ENCODE measurements at places on chromosomes 2 and 18. TPM values are rescaled to one million over a fixed set of nuclear protein-coding genes. Genes with fewer than 3 reads are reported as not detected.
A peak's percentile ranks its signal among the peaks of the same experiment; 100 is the strongest.

Gene C2orf66
- polyA plus RNA-seq = not detected

Gene CDH2
- polyA plus RNA-seq = 85.4 TPM

Gene PRPF40A
- polyA plus RNA-seq = 18.8 TPM

Gene REG3G
- not detected for polyA plus RNA-seq

Gene KCNJ13
- polyA plus RNA-seq = not detected

Gene IL36B
- polyA plus RNA-seq = not detected

Gene NT5DC4
- not detected for polyA plus RNA-seq

Gene SLC8A1
- polyA plus RNA-seq = 7.6 TPM

Gene FEV
- polyA plus RNA-seq = 5.9 TPM

Gene NEUROD1
- 3.3 TPM for polyA plus RNA-seq

Gene LBX2
- 2.5 TPM for polyA plus RNA-seq

Gene DCC
- 0.36 TPM for polyA plus RNA-seq

Gene HPCAL1
- polyA plus RNA-seq = 85.6 TPM

Gene FHL2
- polyA plus RNA-seq = 6.5 TPM

Gene SERPINB2
- polyA plus RNA-seq = not detected

Gene LHCGR
- polyA plus RNA-seq = not detected

Gene DOCK10
- 10.0 TPM for polyA plus RNA-seq

Gene ITGAV
- 10.7 TPM for polyA plus RNA-seq

Gene RUFY4
- not detected for polyA plus RNA-seq

Gene CFAP221
- polyA plus RNA-seq = 1.1 TPM

GRCh38 chr2:1024981-1025380 is 74.3 kb downstream of the SNTG2 start:
- DNase-seq = no peak

DNA sequence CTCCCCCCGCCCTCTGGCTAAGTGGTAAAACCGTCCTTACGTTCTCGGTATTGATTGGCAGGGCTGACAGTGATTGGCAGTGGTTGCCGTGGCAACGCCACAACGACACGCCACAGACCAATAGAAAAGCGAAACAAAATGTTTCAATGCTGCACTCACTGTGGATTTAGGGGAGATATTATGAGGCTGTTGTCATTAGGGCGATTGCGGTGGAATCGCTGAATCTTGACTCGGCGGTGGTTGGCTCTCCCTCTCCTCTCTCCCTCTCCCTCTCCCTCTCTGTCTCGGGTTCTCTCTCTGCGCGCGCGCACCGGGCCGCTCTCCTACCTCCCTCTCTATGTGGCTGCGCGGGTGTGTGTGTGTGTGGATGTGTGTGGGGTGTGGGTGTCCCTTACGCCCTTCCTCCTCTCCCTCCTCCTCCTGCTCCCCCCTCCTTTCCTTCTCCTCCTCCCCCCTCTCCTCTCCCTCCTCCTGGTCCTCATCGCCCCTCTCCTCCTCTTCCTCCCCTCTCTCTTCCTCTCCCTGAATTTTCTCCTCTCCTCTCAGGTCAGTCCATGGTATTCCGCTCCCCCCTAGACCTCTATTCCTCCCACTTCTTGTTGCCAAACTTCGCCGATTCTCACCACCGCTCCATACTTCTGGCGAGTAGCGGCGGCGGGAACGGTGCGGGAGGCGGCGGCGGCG is at the start of gene SIX3:
SIX3 (plus strand) TSS at position 152 of the 684 bp plus-strand sequence; CDS start at position 555, 403 bp downstream.
- peak; percentile 94 for DNase-seq

DNA sequence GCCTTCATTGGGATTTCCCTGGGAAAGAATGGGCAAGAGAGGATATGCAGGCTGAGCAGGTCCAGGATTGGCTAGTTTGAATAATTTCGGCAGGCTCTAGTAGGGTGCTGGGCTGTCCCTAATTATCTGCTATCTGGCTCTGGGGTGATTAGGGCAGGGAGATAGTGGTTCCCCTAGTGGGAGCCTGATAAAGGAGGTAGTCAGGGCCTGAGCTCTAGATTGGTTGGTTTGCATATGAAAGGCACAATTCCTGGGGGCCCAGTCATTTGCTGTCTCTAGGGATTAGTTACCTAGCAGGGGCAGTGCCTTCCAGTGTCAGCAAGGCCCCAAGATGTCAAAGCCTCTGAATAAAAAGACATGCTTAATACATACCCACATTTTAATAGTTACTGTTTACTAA is 690.1 kb upstream of the KLHL29 start:
- peak; percentile 72 for DNase-seq

DNA sequence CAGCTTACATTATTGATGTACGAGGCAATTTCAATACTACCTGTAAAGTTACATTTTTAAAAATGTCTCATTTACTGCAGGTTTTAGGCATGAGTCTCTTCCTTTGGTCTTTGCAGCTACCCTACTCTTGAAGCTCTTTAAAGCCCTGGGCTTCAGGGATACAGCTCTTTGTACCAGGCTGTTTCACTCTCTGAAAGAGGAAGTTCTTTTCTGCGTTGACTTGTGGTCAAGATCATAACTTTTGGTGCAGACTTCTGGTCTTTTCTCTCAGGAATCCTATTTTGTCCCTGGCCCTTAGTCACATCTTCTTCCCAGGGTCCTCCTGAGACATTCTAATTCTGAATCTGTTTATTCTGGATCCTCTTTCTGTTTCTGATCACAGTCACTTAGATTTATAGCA is 16.6 kb upstream of the HRH4 start:
- no peak for DNase-seq

GRCh38 chr2:1702186-1702565 is 42.1 kb downstream of the PXDN start:
- DNase-seq = no peak

DNA sequence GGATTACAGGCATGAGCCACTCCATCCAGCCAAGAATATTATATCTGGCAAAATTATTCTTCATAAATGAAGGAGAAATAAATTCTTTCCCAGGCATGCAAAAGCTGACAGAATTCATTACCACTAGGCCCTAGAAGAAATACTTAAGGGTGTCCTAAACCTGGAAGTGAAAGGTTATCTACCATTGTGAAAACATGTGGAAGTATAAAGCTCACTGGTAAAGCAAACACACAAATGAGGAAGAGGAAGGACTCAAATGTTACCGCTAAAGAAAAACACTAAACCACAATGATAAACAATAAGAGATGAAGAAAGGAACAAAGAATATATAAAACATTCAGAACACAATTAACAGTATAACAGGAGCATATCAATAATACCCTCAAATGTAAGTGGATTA is 171.8 kb downstream of the CAMKMT start:
- no peak for DNase-seq

DNA sequence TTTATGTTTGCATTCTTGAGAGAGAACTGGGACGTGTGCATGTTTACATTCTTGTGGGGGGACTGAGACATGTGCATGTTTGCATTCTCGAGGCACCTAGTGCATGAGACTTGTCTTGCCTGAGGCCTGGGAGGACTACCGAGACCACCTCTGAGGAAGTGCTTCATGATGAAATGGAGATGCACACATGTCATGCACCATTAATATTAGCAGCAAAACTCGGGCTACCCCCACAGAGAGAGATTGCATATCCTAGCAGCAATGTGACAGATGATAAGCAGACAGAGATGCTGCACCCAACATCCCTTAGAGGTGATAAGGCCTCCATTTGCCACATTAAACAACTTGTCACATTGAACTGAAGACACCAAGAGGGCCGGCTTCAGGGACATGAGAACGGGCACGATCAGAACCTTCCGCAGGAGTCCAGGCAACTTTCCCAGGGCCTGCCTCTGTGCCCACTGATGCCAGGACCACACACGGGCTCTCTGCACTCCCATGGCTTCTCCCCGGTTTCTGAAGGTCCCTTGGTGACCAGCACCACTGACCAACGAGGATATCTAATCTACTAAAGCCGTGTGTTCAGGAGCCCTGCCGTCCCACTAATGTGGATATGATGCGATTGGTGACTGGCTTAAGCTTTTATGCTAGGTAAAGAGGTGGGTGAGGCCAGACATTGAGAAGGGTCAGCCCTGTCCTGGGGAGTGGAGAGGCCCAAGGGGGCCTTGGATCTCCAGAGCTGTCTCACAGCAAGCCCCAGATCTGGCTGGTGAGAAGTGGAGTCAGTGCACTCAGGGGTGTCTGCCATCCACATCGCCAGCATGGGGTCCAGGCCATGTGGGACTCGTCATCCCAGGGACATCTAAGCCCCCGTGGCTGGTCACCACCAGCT is 208.3 kb downstream of the NDUFA10 start:
- DNase-seq = no peak

- no peak for DNase-seq
These were observed 54.6 kb downstream of the ITGB6 start for GRCh38 chr2:160145471-160145870.

GRCh38 chr2:31729065-31729439 is 148.3 kb upstream of the SRD5A2 start:
- no peak for DNase-seq

GRCh38 chr2:45390441-45390840 is 220.6 kb downstream of the SRBD1 start:
- no peak for DNase-seq

DNA sequence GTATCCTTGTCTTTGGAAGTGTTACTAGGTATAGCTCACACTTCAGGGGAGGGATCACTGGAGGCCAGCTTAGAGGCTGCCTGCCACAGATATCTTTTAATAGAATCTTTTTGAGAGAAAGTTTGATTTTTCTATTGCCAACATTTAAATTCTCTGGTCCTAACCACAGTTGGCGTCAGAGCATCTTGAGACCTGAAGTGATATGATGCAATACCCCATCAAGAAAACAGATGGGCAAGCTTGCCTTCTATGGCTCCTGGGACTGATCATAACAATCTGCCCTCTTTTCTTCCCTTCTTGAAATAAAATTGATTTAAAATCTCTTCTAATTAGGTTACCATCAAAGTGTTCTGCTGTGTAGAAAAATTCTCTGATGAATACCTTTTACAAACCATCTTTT is 105.5 kb upstream of the ACKR3 start:
- no peak for DNase-seq

GRCh38 chr18:11148680-11149440 is 509 bp downstream of the PIEZO2 start:
- DNase-seq = no peak

GRCh38 chr2:169761251-169761969 is 27.8 kb downstream of the KLHL23 start:
- no peak for DNase-seq

DNA sequence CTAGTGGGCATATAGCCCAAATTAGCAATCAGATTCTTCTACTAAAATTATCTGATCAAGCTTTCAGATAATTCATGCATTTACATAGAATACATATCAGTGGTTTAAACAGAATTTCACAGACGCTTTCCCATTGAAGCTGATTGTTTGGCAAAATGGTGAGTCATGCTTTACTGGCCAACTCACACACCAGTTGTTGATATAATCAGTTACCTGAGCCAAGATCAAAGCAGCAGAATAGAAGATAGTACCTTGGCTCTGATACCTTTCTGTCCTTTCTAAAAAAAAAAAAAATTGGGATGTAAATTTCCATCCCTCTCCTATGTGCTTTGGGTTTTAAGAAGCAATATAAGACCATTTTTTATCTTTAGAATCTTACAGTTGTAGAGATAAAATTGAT is 178.0 kb downstream of the MCFD2 start:
- DNase-seq = no peak

DNA sequence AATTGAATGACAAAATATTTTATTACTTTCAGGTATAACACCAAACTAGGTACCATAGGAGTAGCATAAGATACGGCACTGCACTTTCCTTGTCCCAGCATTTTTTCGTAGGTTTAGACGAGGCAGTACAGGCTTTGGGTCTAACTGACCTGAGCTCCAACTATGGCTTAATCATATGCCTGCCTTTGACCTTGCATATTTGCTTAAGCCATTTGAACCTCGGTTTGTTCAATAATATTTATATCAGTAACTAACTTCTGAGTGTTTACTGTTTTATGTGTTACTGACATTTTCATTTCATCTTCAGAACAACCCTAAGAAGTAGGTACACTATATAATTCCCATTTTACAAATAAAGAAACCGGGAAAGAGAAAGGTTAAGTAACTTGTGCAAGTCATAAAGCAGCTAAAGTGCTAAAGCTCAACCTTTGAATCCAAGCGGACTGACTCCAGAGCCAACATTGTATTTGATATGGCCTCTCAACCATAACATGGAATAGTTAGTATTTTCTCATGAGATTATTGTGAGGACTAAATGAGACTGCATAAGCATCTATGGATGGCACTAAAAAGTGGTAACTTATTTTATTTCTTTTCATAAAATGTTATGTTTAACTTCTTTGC is 104.0 kb downstream of the R3HDM1 start:
- DNase-seq = no peak

DNA sequence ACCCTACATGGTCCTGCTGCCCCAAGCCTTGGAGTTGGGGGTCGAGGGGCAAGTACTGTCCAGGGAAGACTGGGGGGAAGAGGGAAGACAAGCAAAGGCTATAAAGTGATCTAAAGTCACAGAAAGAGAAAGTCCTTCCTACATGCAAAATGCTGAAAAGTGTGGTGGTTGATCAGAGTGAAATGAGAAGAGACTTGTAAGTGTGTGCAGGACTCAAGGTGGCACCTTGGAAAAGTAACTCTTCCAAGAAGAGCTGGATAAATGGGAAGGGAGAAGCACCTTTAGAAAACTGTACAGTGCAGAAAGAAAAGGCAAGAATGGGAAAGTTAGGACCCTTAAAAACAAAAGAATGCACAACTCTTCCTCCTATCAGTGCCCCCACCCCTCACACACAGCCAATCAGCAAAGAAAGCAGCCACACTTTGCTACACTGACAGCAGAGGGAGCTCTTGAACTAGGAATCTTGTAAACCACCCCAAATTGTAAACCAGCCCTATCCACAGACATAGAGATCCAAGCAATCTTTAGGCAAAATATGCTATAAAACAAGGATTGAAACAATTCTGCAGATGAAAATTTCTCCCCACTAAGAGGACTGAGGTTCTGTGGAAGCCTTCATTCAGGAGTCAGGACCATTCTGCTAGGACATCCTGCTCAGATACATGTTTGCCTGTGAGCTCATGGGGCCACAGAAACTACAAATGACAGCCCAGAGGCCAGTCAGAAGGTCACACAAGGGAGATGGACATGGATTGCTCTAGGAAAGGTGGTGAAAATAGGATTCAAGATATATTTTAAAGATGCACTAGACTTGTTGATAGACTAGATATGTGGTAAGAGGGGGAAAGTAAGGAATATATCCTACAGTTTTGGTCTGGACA is 146.4 kb downstream of the FTCDNL1 start:
- DNase-seq = peak; percentile 10

DNA sequence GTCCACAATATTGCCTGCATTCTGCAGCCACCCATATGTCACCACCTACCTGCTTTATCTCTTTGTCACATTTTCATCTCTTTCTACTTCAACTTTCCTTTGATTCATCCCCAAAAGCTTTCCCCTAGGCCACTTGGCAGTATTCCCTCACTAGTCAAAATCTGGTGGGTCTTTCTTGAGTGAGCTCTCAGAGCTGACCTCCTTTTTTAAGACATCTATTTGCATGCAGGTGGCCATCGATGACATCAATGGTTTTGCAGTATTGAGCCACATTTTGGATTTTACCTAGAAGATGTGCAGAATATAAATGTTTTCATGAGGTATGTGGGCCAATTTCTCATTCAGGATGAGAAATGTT is 133.4 kb upstream of the REG3A start:
- DNase-seq = peak; percentile 7

- no peak for DNase-seq
These were observed 249.9 kb downstream of the PLCL1 start for GRCh38 chr2:198054299-198054698.

GRCh38 chr2:16613539-16614011 is 52.1 kb downstream of the CYRIA start:
- DNase-seq = peak; percentile 72

Data from brain (organoid and tissue), 16 donors.